ENCODE measurements at places on chromosomes 12 and 14.

DNA sequence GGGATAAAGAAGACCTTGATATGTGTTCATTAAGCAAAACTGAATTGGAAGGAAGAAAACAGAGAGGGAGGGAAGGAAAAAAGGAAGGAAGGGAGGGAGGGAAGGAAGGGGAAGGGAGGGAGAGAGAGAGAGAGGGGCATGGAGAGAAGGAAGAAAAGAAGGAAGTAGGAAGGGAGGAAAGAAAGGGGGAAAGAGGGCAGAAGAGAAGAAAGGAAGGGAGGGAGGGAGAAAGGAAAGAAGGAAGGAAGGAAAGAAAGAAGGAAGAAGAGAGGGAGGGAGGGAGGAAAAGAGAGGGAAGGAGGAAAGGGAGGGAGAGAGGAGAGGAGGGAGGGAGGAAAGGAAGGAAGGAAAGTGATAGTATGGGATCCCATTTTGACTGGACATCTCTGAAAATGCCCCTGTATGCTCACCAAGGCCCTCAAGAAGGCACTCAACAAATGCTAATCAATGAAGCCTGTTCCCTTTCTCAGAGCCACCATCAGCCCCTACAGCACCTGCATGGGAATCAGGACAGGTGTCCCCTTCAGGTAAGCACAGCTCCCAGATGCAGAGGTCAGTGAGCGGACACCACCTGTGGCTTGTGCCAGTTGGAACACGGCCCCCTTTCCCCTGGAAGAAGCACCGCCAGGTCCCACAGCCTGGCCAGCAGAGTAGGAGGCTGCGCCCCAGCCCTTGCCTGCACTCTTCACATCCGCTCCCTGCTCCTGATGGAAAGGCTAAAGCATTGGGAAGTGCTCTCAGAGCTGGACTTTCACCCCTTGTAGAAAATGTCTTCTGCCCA, 161.4 kb upstream of the DIO3 start:
- no peak for DNase-seq

DNA sequence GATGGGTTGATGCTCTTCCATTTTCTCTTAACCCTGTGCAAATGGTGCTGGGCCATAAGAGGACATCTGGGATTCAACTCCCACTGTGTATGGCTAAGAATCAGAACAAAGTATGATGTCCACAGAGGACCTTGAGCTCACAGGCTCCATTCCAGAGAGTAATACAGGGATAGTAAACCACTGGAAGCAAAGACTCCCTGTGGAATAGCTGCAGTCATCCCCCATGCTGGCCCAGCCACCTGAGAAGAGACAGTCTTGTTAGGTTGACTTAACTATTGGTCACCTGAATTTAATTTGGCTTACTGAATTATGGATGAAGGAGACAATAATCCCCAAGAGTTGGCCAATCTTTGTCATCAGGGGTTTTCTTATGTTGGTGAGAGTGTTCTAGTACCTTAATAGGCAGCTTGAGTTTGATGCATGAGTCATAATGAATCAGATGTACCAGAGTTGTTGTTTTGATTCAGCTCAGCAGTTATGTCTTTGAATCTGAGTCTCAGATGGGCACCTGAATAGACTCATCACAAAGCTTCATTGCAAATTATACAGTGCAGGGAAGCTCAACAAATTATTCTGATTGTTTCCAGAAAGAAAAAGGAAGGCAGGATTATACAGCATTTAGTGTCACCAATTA, 122.7 kb downstream of the SSPN start:
- DNase-seq: no peak

DNA sequence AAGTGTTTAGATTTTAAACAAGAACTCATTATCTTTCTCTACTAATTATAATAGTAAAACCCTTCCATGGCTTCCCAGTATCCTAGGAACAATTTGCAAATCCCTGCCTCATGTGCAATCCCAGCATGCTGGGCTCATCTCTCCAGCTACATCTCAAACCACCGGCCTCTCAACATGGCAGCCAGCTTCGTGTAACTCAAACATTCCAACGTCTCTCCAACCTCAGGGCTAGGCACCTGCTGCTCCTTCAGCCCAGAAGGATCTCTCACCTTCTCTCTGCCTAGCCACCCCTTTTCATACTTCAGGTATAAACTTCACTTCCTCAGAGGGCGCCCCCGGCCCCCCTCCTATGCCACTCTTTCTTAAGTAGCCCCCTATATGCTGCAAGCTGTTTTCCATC, 7.2 kb downstream of the SART3 start:
- DNase-seq: no peak

GRCh38 chr14:68733086-68733914, 59.6 kb downstream of the ZFP36L1 start:
- no peak for DNase-seq
